ENCODE measurements at places on chromosomes 2 and 18.

DNA sequence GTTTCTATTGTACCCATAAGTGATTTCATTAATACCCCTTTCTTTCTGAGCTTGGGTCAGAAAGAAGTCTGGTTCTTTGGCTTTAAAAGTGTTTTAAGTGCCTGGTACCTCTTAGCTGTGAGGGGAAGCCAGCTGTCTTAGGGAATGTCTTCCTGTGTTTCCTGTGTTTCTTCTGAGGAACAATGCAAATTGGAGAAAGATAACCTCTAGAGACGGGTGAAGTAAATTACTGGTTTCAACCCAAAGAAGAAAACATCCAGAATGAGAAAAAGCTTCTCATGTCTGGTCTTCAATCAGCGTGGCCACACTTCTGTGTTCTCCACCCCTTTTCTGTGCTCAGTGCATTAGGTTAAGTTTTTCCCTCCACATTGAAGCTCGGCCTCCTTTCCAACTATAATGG lies 10.2 kb upstream of the CHN1 start:
- no peak for DNase-seq

- DNase-seq = no peak
These were observed 120.0 kb downstream of the DYM start for GRCh38 chr18:49340446-49340845.

GRCh38 chr18:55982992-55983391 lies 395.0 kb upstream of the TCF4 start:
- no peak for DNase-seq

- no peak for DNase-seq
These were observed 11.9 kb downstream of the ELP2 start for GRCh38 chr18:36141576-36141975.

GRCh38 chr2:126482582-126483464 lies 173.1 kb upstream of the GYPC start:
- DNase-seq = no peak

- no peak for DNase-seq
These were observed 111.7 kb upstream of the CYRIA start for GRCh38 chr2:16777123-16777870.

DNA sequence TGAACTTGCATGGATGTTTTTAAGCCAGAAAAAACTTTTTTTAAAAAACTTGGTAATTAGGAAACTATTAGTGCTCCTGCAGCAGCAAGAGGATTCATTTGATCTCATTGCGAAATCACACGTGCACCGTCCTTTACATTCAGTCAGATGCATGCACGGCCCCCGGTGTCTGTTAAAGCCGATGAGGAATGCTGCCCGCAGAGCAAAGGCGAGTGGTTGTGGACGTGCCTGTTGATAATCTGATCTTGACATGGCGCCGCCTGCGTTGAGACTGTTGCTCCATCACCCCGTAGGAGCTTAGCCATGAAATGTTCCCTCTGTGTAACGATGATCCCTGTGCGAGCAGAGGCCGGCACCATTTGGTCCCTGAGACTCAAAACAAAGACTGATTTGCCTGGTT lies 300.0 kb downstream of the GBX2 start:
- no peak for DNase-seq

- no peak for DNase-seq
These were observed 336.5 kb downstream of the NBAS start for GRCh38 chr2:15224641-15225040.

DNA sequence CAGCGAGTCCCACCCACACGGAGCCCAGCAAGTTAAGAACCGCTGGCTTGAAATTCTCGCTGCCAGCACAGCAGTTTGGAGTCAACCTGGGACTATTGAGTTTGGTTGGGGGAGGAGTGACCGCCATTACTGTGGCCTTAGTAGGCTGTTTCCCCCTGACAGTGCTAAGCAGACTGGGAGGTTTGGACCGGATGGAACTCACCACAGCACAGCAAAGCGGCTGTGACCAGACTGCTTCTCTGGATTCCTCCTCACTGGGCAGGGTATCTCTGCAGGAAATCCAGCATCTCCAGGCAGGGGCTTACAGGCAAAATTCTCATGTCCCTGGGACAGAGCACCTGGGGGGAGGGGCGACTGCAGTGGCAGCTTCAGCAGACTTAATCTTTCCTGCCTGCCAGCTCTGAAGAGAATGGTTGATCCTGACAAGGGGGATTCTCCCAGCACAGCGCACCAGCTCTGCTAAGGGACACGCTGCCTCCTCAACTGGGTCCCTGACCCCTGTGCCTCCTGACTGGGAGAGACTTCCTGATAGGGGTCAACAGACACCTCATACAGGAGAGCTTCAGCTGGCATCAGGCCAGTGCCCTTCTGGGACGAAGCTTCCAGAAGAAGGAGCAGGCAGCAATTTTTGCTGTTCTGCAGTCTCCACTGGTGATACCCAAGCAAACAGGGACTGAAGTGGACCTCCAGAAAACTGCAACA lies 425.4 kb downstream of the NYAP2 start:
- DNase-seq = no peak

- DNase-seq = no peak
These were observed at the start of gene LIPG for GRCh38 chr18:49561289-49562193. Gene LIPG (plus strand): TSS chr18:49562057. CDS start chr18:49562309, 252 bp downstream.

DNA sequence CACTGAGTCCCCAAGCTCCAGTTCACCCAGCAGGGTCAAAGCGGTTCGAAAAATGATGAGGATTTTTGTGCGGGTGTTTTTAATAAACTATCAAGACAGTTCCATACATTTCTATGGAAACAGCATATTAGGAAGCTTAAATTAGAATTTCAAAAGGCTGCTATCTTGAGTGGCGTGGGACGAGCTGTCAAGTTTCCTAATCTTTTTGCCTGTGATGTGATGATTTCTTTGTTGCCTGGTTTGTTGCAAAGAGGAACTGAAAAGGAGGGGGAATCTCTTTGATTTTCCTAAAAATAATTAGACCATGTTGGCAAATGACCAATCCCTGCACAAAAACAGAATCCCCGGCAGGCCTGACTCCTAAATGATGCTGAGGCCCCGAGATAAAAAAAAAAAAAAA lies 66.1 kb upstream of the ATG16L1 start:
- no peak for DNase-seq

GRCh38 chr2:55162284-55163006 lies 69.6 kb downstream of the CLHC1 start:
- no peak for DNase-seq

GRCh38 chr18:23259701-23260681 lies 124.7 kb downstream of the CABLES1 start:
- DNase-seq = no peak
